ENCODE measurements at places on chromosomes 6 and 20.

- ATAC-seq = no peak
Measured at GRCh38 chr6:36727505-36728021, 29.9 kb downstream of the RAB44 start.

GRCh38 chr6:164692772-164693510 lies 616.5 kb downstream of the C6orf118 start:
- no peak for ATAC-seq

GRCh38 chr6:90484903-90485302 lies 102.0 kb downstream of the MAP3K7 start:
- ATAC-seq = no peak

- ATAC-seq = no peak
Measured at GRCh38 chr6:136771306-136771705, 21.0 kb downstream of the MAP3K5 start.

DNA sequence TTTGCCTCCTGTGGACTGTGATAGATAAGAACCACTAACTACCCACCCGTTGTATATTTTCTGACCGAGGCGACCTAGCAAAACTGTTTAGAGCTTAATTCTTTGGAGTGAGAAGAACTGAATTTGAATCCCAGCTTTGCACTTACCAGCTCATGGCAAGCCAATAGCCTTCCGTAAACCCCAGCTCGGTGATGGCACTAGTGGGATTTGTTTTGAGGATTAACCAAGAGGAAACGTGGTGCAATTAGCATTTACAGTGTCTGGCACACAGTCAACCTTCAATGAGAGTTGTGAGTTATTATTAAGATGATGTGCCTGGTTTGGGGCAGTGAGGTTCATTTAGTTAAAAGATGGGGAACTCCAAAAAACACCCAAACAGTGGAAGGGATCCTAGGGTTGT lies 12.3 kb upstream of the DSP start:
- ATAC-seq = no peak

GRCh38 chr6:163651426-163651825 lies 236.9 kb downstream of the QKI start:
- no peak for ATAC-seq

GRCh38 chr6:144659202-144660182 lies 374.4 kb downstream of the UTRN start:
- ATAC-seq = peak; percentile 51

- ATAC-seq = no peak
Measured at GRCh38 chr6:144152334-144152900, 2.1 kb downstream of the STX11 start.

- peak; percentile 10 for ATAC-seq
Measured at GRCh38 chr6:49576618-49577017, 26.1 kb downstream of the C6orf141 start.

GRCh38 chr6:13101409-13101808 lies 226.9 kb downstream of the TBC1D7 start:
- ATAC-seq = no peak

DNA sequence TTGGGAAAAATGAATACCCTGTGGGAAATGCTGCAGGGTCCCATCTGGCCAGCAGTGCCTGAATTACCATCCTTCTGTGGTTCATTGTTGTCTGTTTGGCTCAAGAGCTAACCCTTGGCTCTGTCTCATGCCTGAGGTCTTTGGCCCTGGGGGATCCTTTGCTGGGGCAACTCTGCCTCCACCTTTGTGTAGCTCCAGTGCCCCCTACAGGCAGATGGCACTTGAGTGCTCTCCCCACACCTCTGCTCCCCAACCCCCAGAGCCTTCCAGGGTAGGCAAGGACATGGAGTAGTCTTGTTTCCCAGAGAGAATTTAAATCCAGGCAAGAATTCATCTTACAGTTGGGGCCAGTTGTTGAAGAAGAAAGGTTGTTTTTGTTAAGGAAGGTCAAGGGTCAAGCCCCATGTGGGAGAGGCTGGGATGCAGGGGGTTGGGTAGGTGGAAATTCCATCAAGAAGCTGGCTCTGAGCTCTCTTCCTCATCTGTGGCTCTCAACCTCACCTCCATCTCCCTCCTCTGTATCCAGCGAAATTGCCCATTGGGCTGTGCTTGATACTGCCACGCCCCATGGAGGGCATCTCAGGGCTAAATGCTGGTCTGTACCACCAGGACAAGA lies 44.2 kb downstream of the ZNF831 start:
- ATAC-seq = peak; percentile 91

DNA sequence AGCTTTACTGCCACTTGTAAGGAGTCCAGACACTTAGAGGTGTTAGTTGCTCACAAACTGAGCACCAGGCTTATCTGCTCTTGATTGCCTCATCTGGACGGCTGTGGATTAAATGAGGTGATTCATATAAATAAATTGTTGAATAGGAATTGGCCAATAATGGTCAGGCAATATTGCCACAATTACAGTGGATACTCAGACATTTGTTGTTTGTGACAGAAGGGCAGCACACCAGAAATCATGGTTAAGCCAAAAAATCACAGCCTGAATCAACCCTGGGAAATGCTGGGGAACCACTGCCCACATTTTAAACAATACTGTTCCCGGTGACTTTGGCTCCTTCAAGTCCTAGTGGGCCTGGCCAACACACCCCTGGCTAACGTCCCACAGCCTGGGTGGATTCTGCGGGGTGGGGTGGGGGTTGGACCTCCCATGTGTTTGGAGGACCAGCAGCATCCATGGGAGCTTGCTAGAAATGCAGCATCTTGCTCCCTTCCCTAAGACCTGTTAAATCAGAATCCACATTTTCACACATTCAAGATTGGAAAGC lies 29.5 kb upstream of the SPDEF start:
- ATAC-seq = no peak

GRCh38 chr20:39282619-39283092 lies 320.5 kb downstream of the DHX35 start:
- ATAC-seq = no peak

DNA sequence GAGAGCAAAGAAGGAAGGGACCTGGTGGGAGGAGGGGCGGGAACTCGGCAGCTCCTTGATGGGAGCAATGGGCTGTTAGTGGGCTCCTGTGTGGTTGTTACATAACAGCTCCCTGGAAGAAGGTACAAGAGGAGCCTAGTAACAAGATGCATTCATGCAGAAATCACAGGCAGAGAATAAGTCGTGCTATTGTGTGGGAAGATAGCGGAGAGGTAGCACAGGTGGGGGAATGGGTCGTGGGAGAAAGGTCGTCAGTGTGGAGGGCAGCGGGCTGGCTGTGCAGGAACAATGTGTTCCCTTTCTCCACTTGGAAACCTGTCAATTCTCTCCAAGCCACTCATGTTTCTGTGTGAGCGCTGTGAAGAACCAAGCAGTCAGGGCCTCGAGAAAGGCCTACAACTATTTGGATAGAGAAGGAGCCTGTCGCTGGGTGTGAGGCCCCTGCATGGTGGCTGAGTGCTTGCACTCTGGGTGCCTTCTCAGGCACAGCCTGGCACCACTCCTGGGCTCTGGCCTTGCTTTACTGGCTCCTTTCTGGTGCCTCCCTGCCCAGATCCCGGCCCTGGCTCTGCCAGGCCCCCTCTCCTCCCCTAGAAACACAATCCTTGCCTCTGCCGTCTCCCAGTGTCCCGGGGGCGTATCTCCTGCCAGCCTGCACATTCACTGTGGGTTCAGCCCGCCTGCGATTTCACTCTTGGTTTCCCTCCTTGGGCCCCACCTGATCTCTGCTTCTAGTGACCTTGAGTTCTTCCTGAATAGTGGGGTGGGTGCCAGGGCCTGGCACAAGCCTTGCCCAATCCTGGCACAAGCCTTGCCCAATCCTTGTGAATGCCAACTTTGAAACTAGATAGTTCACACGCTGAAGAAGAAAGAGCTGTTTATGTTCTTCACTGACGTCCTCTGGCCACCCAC lies 7.4 kb upstream of the FGD2 start:
- ATAC-seq = no peak

DNA sequence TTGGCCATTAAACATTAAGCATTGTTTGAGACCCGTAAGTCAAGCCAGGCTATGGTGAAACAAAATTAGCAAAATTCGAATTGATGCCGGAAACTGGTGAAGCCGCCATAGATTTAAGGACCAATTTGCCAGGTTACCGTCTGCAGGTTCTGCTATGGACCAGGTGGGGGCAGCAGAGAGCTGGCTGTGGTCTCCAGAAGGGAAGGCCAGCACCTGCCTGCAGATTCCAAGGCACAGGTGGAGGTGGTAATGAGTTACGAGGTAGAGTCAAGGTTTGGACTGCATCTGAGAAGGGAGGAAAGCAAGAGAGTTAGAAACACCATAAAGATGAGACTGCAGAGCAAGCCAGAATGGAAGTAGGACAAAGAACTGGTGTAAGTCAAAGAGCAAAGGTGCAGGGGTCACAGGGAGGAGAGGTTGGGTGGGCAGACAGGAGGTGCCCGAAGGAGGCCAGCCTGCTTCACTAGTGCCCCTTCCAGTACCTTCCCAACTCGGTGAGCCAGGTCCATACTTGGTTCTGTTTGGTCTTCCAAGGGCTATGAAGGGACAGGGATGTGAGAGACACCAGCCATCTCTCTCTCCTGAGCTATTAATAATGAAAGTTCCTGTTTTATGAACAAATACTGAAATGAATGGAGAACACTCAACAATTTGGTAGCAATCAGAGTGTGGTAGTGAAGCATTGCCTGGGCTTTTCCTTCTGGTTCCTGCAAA lies 131.6 kb upstream of the ESR1 start:
- peak; percentile 81 for ATAC-seq

GRCh38 chr6:43865932-43866645 lies 96.1 kb downstream of the VEGFA start:
- no peak for ATAC-seq

DNA sequence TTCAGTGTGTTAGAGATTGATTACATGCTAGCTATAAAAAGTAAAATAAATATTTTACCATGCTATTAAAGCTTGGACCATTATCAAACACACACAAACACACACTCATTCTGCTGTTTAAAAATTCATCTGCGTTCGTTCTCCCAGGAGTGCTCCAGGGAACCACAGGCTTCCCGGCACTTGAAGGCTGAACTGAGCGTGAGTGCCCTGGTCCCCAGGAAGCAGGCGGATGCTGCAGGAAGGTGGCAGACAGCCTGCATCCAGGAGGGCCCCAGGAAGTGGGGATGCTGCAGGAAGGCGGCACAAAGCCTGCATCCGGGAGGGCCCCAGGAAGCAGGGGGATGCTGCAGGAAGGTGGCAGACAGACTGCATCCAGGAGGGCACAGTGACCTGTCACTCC lies 147.2 kb upstream of the SNX9 start:
- ATAC-seq = no peak

DNA sequence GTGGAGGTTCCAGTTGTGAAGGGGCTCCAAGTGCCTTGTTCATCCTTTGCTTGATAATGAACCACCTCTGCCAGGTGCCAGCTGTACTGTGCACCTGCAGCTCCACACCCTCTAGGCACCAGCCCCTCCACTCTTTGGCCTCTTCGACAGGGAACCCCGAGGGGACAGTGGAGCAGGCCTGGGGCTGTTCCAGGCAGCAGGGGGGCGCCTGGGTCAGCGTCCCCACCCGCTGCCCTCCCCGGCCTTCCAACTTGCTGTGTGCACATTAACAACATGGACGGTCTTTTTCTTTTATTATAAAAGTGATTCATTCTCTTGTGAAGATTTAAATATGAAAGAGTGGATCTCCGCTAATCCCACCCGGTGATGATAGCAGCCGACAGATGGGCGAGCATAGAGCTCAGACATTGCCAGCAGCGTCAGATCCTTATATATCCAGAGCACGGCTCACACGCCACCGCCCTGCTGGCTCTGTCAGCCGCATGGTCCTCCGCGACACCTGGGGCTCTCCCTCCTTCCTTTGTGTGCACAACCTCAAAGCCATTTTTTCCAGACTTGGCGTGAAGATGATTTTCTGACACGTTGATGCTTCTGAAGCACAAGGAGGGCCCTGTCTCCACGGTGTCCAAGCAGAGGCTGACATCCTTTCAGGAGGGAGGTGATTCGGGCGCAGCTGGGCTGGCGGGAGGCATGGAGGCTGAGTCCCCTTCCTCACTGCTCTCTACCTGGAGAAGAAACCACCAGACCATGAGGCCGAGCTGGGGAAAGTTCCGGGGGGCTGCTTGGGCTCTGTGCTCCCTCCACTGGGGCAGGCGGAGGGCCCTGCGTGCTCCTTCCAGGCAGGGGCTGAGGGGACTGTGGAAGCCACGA lies 22.2 kb upstream of the MRGBP start:
- ATAC-seq = no peak

GRCh38 chr6:100372326-100373091 lies 92.2 kb downstream of the SIM1 start:
- no peak for ATAC-seq

DNA sequence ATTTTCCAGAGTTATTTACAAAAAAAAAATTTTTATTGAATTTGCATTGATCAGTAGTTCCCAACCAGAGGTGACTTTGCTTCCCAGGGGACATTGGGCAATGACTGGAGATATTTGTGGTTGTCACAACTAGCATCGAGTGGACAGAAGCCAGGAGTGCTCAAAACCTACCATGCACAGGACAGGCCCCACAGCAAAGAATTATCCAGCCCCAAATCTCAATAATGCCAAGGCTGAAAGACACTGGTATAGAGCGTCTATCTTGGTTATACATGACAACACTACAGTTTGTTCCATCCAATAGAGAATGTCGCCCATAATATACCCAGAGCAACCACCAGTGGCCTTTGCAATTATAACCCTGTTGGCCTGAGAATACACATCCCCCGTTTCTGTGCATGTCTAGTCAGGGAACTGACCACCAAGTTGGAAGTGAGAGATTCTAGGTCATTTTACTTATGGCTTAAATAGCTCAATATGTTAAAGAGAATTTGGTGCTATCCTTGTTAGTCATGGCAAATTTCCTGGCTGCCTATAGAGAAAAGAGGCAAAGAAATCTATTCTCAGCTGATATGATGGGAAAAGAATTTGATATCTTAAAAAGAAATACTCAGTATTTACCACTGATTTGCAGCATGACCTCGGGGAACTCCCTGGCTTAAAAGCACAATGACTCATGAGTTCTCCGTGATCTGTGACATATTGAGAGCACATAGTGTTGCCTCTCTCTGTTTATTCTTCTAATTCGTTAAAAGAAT lies 76.0 kb upstream of the ADTRP start:
- ATAC-seq = peak; percentile 70

All from stimulated activated memory B cell treated with anti-CD40 and anti-IgM and Interleukin-4, amounts not matched to agents 10 μg/mL and 1 μg/mL and 100 μg/mL, for 72 hours (primary cell).